Stimulated activated CD4-positive, alpha-beta T cell treated with anti-CD3 and anti-CD28 coated beads, Interleukin-2, amount 100 ng/mL, for 24 hours (primary cell): ENCODE measurements at places on chromosomes 2 and 18.

GRCh38 chr18:22344445-22344844, 73.3 kb downstream of the CTAGE1 start:
- no peak for DNase-seq

- DNase-seq = no peak
Observed at GRCh38 chr18:37516361-37516853, 49.2 kb downstream of the CELF4 start.

DNA sequence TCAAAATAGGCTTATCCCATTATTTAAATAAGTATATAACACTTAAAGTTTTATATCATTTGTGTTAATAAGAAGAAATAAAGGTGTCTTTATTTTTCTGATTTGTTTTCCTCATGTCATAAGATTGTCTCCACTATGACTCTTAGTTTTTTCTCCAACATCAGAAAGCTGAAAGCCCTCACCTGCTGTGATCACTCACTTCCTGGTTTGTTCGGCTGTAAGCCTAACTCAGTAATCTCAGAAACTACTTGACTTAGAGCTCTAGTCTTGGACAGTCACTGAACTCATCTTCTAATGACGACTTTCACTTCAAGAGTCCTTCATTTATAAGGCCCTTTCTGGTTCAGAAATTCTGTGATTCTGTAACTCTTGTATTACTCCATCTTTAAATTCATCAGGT, 311.0 kb downstream of the ZEB2 start:
- DNase-seq = no peak

DNA sequence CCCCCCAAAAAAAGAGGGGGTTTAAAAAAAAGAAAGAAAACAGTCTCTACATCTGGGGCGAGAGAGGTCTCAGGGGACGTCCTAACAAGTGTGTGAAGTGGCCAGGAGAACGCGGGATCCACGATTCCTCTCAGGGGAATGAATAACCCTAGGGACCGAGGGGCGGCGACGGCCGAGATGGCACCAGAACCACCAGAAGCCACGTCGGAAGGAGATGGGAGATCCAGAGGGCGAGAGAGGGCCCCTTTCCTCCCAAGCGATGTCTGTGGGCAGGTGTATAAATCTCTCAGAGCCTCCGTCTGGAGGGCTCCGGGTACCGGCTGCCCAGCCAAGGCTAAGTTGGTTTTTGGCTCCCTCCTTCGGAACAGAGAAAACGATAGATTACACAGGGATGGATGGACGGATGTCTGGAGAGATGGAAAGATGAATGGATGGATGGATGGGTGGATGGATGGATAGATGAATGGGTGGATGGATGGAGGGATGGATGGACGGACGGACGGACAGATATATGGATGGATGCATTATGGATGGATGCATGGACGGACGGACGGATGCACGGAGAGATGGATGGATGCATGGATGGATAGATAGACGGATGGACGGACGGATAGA, 1.7 kb downstream of the EPHA4 start:
- peak; percentile 15 for DNase-seq

DNA sequence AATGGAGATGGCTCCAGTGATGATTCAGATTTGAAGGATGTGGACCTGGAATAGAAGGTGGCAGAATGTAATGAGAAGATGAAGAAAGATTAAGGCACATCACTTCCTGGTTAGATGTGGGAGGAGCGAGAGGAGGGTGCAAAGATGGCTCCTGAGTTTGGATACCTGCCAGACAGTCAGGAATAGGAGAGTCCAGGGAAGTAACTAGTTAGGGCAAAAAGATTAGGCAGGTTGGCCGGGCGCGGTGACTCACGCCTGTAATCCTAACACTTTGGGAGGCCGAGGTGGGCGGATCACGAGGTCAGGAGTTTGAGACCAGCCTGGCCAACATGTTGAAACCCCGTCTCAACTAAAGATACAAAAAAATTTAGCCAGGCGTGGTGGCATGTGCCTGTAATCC, 5.6 kb downstream of the C2orf74 start:
- no peak for DNase-seq

GRCh38 chr2:237474931-237475703, 11.9 kb upstream of the MLPH start:
- peak; percentile 79 for DNase-seq

DNA sequence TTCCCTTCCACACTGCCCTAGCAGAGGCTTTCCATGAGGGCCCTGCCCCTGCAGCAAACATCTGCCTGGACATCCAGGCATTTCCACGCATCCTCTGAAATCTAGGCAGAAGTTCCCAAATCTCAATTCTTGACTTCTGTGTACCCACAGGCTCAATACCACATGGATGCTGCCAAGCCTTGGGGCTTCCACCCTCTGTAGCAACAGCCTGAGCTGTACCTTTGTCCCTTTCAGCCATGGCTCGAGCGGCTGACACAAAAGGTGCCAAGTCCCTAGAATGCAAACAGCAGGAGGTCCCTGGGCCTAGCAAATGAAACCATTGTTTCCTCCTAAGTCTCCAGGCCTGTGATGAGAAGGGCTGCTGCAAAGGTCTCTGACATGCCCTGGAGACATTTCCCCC, 744.5 kb upstream of the LINC00305 start:
- DNase-seq = no peak

GRCh38 chr2:40208463-40208862, 243.4 kb downstream of the SLC8A1 start:
- no peak for DNase-seq
